Bronchial smooth muscle cell (primary cell): ENCODE measurements at places on chromosomes 6 and 20. TPM values are rescaled to one million over a fixed set of nuclear protein-coding genes. Genes with fewer than 3 reads are reported as not detected.

TMEM30A gene
- total RNA-seq = 120 and 194 TPM in 2 replicates

ANKRD66 gene
- not detected in 2 replicates for total RNA-seq

C6orf15 gene
- total RNA-seq = not detected in 2 replicates

LIN28B gene
- total RNA-seq = not detected in 2 replicates

RIPOR2 gene
- total RNA-seq = 0.16 and 0.34 TPM in 2 replicates

ZSCAN16 gene
- 2.0 and 3.3 TPM in 2 replicates for total RNA-seq

TXNDC5 gene
- total RNA-seq = 420 and 439 TPM in 2 replicates

POU5F1 gene
- not detected in 2 replicates for total RNA-seq

ANGPT4 gene
- not detected in 2 replicates for total RNA-seq

CLIC5 gene
- total RNA-seq = not detected in 2 replicates
